ENCODE measurements at places on chromosomes 1 and 21.

GRCh38 chr1:15723631-15724246 is 12.3 kb upstream of the SLC25A34 start:
- no peak for DNase-seq

GRCh38 chr1:161389691-161390558 is 22.2 kb upstream of the CFAP126 start:
- DNase-seq = peak; percentile 84

- no peak for DNase-seq
These were observed 18.6 kb downstream of the PIK3CD start for GRCh38 chr1:9670085-9670484.

GRCh38 chr1:236108027-236108648 is 34.2 kb upstream of the GPR137B start:
- no peak for DNase-seq

DNA sequence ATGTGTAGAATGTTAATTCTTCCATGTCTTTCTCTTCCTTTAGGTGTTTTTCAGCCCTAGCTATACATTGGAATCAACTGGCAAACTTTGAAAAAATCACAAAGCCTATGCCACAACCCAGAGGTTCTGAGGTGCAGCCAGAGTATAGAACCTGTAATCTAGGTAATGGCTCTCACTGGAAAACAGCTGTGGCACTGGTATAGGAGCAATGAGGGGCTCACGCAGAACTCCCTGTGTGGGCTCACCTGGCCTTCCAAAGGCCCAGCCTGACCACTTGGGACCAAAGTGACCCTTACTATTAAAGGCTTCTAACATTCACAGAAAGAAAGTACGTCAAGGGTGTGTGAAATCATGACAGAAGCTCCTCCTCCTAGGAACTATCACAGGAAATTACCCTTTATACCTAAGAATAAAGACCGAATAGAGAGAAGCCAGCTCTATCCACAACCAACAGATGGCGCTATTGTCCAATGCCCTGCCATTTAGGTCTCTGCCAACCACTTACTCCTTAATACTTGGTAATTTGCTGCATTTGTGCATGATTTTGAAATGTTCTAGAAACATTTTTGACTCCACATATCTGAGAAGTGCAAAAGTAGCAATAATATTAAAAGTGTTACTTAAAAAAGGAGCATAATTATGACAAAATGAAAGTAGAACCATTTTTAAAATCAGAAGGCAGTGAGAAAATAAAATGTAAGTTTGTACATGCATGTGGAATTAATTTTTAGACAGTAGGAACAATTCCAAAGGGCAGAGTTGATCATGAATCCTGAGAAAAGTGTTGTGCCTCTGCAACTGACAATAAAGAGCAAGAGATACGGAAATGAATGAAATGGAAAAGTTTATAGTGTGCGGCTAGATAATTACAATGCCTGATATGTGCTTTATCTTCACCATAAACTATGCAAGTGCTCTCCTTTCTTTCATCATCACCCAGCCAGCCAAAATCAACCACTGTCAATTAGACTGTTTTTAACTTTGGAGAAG is 93.1 kb upstream of the HAO2 start:
- no peak for DNase-seq

All from activated T-helper 1 cell treated with anti-CD3 and anti-CD28 coated beads, Interleukin-2, amount 50 U/mL, for 16 hours (primary cell).